ENCODE measurements at places on chromosomes 2 and 18. TPM values are rescaled to one million over a fixed set of nuclear protein-coding genes. Genes with fewer than 3 reads are reported as not detected.

GRCh38 chr2:219419331-219420197 is 1.4 kb downstream of the DES start:
- DNase-seq = no peak

- no peak for DNase-seq
Observed at GRCh38 chr18:75317300-75317699, 106.7 kb downstream of the TSHZ1 start.

CDH20 gene
- total RNA-seq = 0.42 TPM

CTLA4 gene
- total RNA-seq = 1.5 TPM

SERPINB12 gene
- total RNA-seq = not detected

DNA sequence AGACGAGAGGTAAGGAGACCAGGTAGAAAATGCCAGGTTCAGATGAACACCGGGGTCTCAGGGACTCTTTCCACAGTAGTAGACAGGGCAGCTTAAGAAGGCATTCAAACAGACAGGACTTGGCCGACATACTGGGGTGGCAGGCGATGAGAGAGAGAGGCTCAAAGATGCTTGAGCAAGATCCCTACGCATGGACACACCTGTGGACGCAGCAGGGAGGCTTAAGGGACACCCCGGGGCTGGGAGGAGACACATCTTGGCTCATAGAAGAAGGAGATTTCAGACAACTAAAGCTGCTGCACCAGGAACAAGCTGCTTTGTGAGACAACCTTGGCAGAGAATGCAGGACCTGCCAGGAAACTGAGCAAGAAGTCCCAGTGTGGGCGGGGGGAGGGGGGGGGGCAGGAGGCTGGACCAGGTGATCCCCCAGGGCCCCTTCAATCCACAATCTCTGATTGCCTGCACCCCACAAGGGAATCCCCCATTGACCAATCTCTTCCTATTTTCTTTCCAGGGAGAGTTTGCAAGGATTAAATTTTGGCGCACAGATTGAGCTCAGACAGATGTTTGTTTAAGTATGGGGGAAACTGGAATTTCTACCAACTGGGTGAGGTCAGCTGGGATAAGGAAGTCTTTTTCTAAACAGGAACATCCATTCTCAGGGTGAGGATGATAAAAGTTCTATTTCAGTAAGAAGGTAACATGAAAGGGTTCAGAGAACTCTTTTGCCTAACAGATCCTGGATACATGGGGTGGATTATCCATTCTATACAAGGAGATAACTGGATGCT is 400.7 kb downstream of the NBAS start:
- no peak for DNase-seq

CRYBA2 gene
- not detected for total RNA-seq

DNA sequence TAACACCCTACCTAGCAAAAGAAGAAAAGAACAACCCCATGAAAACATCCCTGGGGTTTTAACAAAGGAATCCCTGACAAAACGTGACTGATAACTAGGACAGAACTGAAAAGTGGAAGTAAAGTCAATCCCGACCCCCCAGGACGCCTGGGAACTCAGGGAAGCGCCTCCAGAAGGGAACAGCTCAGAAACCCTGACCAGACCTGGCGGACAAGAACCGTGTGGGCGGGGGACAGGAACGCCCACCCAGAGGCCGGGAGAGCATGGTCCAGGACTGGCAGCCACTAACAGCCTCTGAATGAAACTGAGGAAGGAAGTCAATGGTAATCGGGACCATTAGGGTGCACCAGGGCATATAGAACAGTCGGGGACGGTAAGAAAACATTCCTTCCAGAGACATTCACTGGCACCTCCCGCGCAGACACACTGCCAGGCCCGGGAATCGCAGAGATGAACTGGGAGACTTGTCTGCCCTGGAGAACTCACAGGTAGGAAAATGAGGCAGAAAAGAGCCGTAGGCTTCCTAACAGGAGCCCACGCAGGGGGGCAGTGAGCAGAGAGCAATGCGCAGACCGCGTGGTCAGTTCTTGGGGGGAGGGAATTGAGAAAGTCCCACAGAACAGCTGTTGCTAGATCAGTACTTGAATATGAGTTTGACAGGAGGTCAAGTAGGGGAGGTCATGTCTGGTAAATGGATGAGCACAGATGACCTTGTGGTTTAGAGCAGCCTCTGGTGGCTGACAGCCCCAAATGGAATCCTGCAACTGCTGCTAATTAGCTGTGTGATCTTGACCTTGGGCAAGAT is 1.3 kb upstream of the TBC1D8 start:
- peak; percentile 44 for DNase-seq

DNA sequence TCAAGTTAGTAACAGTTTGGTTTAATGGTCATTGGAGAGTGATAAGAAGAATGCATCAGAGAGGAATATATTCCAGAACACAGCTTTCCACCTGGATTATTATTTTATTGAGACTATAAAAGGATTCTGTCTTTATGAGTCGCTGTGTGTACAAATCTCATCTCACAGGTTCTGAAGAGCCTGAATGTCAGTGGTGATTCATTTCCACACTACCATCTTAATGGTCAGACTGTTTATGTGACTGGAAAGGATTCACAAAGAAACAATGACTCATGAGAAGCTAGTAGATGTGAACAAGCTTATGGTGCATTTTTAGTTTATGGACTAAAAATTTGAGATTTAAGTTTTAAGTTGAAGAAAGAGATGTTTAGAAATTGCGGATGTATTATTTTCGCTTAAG is 685.4 kb upstream of the NRXN1 start:
- DNase-seq = no peak

- DNase-seq = no peak
Observed at GRCh38 chr18:32831781-32832180, 59.0 kb upstream of the KLHL14 start.

DNA sequence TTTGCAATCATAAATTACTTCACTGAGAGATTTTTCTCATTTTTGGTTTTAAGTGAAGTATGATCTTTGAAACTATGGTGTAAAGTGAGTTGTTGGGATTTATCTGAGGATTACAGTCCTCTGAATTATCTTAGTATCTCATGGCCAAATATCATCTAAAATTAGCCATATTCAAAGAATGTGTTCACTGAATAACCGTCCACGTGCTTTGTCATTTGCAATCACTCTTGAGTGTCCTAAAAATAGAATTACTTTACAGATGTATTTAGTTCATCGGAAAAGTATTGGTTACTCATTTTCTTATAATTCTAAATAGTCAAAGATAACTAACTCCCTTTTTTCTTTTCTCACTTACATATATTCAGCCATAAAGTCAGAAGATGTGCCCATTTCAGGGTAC is 141.2 kb downstream of the RTN4 start:
- no peak for DNase-seq

GRCh38 chr2:59149271-59149670 is 908.1 kb upstream of the FANCL start:
- DNase-seq = no peak

- DNase-seq = no peak
Observed at GRCh38 chr2:100072503-100072902, 69.9 kb downstream of the AFF3 start.

GRCh38 chr18:24763765-24764513 is 303.5 kb downstream of the HRH4 start:
- no peak for DNase-seq

- DNase-seq = no peak
Observed at GRCh38 chr2:70724366-70724765, 43.6 kb downstream of the ADD2 start.

GRCh38 chr18:3814816-3815215 is 364.8 kb downstream of the TGIF1 start:
- no peak for DNase-seq

DNA sequence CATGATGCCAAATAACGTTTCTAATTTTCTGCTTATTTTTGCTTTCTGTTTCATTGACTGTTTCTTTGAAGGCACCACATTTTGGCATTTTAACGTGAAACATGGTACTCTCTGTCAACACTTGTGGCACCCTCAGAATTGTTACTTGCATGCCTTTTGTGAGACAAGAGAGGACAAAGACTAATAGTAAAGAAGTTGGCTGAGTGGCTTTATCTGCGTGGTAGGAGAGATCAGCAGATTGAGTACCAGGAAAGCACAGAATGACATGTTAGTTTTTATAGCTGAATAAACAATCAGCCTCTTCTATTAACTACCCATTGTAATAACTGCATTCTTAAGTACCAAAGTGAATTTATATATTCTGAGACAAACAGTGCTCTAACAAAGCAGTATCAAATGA is 8.6 kb downstream of the ZNF638 start:
- DNase-seq = no peak

DNA sequence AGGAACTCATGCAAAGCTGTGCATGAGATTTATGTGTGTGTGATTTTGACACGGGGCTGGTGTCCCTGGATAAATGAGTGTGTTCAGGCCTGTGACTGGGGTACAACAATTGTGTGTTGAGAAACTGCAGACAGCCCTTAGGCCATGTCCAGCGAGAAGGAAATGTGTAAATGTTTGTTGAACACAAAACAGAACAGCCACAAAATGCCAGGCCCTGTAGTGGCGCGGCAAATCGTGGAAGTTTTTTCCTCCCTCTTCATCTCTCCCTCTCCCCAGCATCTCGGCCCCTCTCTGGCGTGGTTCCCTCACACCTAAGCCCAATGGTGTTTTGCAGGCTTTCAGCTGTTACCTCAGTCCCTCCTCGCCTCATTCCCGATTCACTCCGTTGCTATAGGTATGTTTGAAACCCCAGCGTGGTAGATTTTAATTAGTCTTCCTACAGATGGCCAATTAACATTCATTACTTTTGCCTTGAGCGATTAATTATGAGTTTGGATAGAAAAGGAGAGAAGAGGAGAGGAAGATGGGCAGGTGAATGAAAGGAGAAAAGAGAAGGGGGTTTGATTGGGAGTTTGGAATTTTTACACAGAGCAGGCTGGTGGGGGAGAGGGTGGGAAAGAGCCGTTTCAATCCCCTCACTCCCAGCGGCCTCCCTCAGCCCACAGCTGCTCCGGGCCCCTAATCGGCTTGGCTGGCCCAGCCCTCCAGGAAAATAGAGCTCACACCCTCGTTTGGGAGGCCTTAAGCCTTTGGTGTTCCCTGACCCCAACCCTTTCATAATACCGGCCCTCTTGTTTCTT is 10.8 kb downstream of the SPR start:
- DNase-seq = no peak

GRCh38 chr2:52000151-52000855 is 968.4 kb upstream of the NRXN1 start:
- no peak for DNase-seq

PNPT1 gene
- total RNA-seq = 15.5 TPM

- DNase-seq = no peak
Observed at GRCh38 chr18:78713069-78713468, 266.5 kb upstream of the SALL3 start.

DNA sequence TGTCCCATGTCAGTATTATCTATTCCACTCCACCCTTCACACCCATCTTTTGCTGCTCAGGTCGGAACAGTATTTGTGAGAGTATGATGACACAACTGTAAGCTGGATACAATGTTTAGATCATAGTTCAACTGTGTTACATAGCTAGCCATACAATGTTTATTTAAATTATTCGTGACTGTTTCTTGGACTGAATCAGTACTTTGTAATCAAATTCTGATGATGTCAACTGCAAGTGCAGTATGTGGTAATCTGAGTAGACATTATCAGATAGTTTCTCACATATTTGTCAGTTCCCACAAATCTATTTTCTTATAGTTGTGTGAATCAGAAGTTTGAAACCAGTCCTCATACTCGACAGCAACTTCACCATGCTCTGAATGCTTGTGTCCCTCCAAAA is 177.6 kb downstream of the ZNF407 start:
- DNase-seq = no peak

DNA sequence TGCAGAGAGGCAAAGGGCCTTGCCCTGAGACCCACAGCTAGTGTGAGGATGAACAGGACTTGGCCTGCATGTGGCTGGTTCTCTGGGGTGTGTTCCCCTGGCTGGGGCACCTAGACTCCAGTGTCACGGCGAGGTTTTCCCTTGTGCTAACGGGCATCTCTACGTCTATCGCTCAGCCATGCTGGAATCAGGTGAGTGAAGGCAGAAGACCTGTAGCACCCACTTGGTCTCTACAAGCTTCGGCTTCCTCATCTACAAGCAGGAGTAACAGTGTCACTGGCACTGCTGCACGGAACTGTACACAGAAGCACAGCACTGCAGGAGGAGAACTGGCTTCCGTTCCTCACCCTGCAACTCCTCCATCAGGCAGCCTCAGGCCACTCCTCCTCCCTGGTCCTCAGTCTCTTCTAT is 30.6 kb downstream of the HS1BP3 start:
- DNase-seq = peak; percentile 4

GRCh38 chr2:210171309-210172218 is at the start of gene KANSL1L:
KANSL1L (minus strand) TSS chr2:210171409; CDS start chr2:210154582, 16,827 bp downstream.
- peak; percentile 100 for DNase-seq

DNA sequence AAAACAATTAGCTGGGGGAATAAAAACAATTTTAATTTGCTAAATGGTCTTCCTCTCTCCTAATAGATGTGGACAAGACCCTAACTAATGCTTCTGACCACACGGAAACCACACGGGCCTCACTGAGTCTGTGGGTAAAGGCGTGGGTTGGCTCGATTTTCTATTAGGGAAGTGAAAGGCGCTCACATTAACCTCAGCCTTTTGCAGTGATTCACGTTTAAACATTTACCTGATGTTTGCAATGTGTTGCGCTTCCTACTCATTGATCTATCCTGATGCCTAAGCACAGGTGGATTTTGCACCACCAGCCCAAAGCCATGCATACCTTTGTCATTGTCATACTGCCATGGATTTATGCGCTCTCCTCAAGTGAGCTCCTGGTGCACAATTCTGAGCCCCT is 35.6 kb upstream of the NRP2 start:
- no peak for DNase-seq

DNA sequence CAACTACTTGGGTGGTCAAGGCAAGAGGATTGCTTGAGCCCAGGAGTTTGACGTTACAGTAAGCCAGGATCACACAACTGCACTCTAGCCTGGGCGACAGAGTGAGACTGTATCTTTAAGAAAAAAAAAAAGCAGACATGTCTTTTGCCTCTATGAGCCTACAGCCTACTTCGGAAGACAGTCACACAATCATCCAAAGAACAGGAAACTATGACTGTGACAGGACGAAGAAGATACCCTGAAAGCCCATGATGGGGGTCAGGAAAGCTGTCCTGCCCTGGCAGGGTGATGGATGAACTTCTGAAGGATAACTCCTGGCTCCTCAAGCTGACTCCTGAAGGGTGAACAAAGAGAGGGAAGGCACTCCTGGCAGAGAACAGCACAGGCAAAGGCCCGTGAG is 251.7 kb upstream of the SIX2 start:
- no peak for DNase-seq

GPR155 gene
- total RNA-seq = 10.7 TPM

CPO gene
- total RNA-seq = 2.1 TPM

FAM110C gene
- total RNA-seq = 10.0 TPM

GRCh38 chr2:227826019-227826521 is 12.4 kb downstream of the CCL20 start:
- DNase-seq = no peak

IL1F10 gene
- not detected for total RNA-seq
